AG09309 (cell line): ENCODE measurements at places on chromosomes 4 and X.

DNA sequence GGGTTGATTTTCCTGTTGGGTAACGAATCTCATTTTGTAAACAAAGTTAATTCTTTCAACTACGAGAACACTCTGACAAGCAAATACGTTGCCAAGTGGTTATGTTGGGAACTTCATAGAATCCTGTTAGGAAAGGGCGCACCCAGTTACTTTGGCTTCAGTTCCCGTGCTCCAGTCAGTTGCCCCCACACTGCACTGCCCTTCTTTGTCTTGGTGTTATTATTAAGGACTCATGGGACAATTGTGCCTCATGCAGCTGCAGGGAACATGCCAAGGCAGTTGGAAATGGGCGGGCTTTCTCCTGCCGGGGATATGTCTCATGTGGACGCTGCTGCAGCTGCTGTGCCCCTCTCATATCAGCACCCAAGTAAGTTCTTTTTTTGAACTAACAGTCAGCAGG, 28.9 kb downstream of the OFD1 start:
- DNase-seq = no peak

- DNase-seq = no peak
Measured at GRCh38 chr4:147725673-147726072, 6.2 kb upstream of the ARHGAP10 start.

GRCh38 chr4:2101346-2102044, 42.4 kb downstream of the NAT8L start:
- DNase-seq = no peak

DNA sequence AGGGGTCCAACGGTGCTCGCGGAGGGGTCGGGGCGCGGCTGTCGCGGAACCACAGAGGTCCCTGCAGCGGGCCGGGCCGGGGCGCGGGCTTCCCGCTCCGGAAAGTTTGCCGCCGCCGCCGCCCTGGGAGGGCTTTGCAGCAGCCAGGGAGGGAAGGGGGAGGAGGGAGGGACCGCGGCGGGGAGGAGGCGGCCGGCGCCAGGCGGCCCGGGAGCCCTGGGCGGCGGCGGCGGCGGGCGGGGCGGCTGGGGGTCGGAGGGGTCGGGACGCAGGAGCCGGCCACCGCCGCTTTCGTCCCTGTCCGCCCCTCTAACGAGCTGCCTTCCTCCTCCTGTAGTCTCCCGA, 375 bp downstream of the FGFR3 start:
- DNase-seq = no peak

GRCh38 chr4:151573945-151574344, 165.0 kb downstream of the FHIP1A start:
- DNase-seq = no peak

- no peak for DNase-seq
Measured at GRCh38 chr4:132770776-132771175, 378.3 kb upstream of the PCDH10 start.

- DNase-seq = no peak
Measured at GRCh38 chr4:165539801-165540200, 161.0 kb downstream of the CPE start.

DNA sequence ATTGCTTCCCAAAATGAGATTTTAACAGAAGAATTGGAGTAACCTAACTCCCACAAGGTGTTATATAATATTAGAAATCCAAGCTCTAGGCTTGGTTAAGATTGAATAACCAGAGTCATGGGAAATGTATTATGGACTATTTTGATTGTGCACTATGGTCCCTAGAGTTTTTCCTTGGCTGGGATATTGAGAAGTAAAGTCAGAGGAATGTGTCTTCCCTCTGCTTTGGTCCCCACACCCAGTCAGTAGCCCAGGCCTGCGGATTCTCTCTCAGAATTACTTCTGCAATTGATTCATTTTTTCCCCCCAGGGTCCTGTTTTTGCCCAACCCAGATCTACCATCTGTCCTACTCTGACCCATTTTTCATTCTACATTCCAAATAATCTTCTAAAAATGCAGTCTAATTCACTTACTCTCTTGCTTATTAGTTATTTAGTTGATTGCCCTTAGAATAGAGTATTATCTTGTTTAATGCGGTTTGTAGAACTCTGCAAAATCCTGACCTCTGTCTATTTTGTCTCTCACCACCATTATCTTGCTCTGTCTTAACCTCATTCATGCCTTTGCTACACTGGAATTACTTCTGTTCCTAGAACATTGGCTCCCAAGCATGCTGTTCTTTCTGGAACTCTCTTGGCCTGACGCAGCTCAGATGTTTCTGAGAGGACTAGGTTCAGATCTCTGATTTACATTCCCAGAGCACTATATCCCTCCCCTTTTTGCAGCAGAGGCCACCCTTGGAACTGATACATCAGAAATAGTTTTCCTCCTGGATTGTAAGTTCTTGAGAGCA, 23.6 kb downstream of the GUCY1A1 start:
- DNase-seq = no peak

DNA sequence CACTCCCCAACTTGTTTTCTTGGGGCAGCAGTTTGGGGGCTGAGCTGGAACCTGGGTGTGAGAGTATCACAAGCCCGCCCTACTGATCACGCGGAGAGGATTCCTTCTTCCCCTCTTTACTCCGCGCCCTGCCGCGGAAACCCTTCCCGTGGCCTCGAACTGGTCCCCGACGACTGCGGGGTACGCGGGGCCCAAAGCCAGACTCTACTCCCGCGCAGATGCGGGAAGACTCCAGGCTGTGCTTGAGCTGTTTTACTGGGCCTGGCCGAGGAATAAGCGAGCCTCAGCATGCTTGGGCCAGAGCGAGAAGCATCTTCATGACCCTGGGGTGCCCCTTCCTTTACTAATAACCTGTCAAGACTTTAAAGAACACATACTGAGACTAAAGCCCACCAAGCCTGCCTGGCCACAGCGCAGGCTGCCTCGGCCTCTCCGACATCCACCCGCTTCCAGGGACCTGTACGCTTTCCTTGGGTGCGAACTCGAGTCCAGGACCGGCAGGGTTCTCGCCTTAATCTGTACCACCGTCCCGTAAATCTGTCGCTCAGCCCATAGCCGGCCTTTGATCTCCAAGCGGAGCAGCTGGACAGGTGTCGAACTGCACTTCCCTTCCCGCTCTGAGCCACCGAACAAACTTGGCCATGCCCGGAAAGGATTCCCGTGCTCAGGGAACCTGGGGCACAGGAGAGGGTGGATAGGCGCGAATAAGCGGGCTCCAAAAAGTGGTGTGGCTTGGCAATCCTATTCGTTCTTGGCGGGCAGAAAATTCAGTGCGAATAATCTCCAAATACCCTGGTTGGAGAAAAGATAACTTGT, 55.0 kb upstream of the TMEM33 start:
- DNase-seq = no peak

- DNase-seq = no peak
Measured at GRCh38 chr4:81494031-81494431, 22.3 kb upstream of the RASGEF1B start.

- no peak for DNase-seq
Measured at GRCh38 chrX:150605603-150606002, 37.2 kb downstream of the MTM1 start.

GRCh38 chr4:40455340-40455902, 120.3 kb downstream of the CHRNA9 start:
- DNase-seq = no peak

- no peak for DNase-seq
Measured at GRCh38 chr4:45043911-45044310, 317.6 kb upstream of the GNPDA2 start.

GRCh38 chrX:107857837-107858236, 32.2 kb downstream of the MID2 start:
- DNase-seq = no peak

- DNase-seq = no peak
Measured at GRCh38 chr4:7824218-7824617, 115.4 kb downstream of the AFAP1 start.

GRCh38 chr4:66572949-66573348, 902.7 kb upstream of the EPHA5 start:
- peak; percentile 77 for DNase-seq

GRCh38 chr4:153939570-153939969, 150.7 kb upstream of the SFRP2 start:
- no peak for DNase-seq

GRCh38 chr4:26746802-26747213, 113.8 kb upstream of the STIM2 start:
- DNase-seq = no peak

DNA sequence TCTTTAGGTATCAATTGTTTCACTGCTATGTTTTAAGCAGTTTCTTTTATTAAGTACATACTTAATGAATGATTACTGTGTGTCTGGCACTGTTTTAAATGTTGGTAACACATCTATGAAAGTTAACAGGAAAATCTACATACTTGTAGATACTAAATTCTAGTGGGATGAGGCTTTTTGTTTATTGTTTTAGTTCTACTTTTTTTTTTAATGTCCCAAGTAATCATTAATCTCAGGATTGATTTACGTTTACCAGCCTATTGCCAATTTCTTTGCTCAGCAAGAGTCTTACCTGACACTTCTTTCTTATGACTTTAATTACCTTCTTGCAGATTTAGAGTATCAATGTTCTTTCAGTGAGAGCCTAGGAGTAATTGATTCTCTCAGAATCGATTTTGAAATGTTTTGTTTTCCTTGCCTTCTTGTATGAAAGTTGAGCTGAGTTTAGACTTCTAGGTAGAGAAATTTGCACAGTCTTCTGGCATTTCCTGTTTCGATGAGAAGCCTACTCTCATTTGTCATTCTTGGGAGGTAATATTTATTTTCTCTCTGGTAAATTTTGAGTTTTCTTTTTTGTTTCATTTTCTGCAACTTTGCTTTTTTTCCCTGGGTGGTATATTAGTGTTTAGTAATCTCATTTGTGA, 235.2 kb upstream of the ANKRD50 start:
- no peak for DNase-seq

DNA sequence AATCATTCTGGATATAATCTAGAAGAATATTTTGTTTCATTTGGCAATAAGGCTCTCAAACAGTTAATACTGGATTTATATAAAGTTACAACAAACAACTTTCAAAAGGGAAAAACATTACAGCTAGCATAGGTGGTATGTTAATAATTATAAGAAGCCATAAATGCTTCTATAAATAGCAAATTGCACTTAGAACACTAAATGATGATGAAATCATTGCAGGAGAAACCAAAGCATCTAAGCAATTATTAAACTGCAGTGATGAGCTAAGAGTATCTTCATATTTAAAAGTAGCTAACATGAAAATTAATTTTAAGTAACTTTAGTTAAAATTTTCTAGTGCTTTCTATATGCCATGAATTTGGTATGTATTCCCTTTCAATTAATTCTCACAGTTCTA, 189.5 kb downstream of the CENPC start:
- DNase-seq = no peak

DNA sequence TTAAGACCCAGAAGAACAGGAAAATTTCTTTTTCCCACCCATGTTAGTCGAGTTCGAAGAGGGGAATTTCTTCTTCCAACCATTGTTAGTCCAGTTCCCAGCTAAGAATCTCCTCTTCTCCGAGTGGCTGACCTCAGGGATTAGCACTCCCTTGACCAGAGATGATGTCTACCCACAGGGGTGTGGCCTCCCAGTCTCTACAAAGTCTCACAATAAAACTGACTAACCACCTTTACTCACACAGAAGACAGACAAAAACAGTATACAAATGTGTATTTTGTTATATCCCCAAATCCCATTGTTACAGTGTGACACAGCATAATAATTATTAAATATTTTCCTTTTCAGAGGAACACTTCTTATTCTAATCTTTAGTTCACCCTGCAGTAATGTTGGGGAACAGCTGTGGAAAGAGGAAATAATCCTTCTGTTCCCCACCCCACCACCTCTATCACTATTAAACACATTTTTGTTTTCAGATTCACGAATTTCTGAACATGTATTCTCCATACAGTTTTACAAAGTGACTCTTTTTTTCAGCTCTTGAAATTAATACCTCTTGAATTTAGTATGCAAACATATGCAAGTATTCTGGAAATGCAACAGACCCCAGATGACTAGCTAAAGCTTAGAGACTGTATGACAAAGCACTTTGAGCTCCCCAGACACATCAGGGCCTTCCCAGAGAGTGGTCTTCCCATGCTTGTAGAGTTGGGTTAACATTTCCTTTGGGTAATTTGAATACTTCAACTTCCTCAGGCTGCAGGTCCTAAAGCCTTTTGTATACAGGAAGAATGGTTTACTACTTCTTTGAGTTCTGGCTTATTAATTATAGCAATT, 62.5 kb upstream of the NFKB1 start:
- DNase-seq = no peak

DNA sequence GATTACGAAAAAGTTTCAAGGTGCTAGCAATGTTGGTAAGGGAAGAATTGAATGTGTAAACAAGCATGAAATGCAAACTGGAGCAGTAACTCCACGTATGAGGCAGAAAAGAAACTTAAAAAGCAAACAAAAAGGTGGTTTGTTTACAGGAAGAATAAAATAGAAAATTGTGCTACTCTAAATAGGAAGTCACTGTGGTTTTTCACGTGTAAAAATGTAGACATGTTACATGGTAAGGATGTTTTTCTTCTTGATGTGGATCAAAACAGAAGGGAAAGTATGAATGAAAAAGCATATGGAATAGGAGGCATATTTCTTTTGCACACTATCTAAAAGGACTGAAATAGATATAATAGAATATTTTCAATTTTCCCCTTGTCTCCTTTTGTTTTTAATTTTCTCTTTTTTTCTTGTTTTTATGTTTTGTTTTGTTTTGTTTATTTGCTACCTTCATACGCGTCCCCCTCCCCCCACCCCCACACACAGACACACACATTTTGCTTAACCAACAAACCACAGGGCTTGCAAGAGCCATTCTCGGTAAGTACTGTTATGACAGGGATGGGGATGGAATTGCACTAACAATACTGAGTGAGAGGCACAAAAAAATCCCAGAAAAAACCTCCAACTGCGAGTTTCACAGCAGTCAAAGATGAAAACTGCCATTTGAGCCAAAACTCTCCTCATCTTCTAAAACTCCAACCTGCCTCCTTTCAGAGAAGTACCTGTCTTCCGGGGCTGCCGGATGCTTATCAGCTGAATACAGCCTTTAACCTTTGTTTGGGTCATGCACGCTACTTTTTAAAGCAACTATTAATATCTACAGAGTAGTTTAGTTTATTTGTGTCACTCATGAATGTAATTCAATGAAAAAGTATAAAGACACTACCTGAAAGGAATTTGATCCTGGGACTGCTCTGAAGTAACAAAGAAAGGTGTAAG, 135.8 kb downstream of the IL15 start:
- no peak for DNase-seq

GRCh38 chr4:122643257-122643656, 22.4 kb upstream of the IL21 start:
- DNase-seq = no peak

- DNase-seq = no peak
Measured at GRCh38 chr4:75976177-75976576, 14.6 kb downstream of the SDAD1 start.

DNA sequence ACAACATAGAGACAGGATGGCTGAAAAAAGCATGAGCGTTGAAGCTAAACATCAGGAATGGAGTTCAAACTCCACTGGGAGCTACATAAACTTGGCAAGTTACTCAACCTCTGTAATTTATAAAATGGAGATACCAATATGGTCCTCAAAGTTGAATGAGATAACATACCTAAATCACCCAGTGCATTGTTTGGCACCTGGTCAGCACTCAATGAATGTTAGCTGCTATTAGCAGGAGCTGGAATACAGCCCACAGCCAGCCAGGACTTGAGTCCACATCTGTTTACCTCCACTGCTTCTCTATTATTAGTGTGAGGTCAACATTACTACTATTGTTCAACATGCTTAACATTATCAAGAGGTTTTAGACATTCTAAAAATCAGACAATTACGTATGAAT, 97.9 kb downstream of the NR3C2 start:
- DNase-seq = no peak
